ENCODE measurements at places on chromosomes 3 and 15. TPM values are rescaled to one million over a fixed set of nuclear protein-coding genes. Genes with fewer than 3 reads are reported as not detected.

Gene SIDT1
- total RNA-seq = 0.20 TPM

Gene VWA5B2
- total RNA-seq = 0.03 TPM

Gene IL5RA
- total RNA-seq = not detected

Gene COL7A1
- total RNA-seq = 40.7 TPM

Gene NEK10
- 16.2 TPM for total RNA-seq

Gene MOBP
- not detected for total RNA-seq

Gene FGF12
- total RNA-seq = 0.07 TPM

Gene PLA2G4D
- not detected for total RNA-seq

Gene SLC9A9
- total RNA-seq = 6.6 TPM

Gene ZNF80
- total RNA-seq = not detected

Gene CLEC3B
- 29.6 TPM for total RNA-seq

Gene GP5
- total RNA-seq = 0.69 TPM

Gene GPR149
- not detected for total RNA-seq

Gene ITIH3
- 2.5 TPM for total RNA-seq

Gene SH2D7
- total RNA-seq = not detected

Gene DAZL
- total RNA-seq = not detected

Gene ADAMTS9
- 3.7 TPM for total RNA-seq

Gene CNTN3
- total RNA-seq = 7.0 TPM

Gene CCDC54
- total RNA-seq = not detected

Gene USF3
- 10.2 TPM for total RNA-seq

Gene PP2D1
- total RNA-seq = not detected

Gene CHMP2B
- total RNA-seq = 20.6 TPM

Gene HRG
- not detected for total RNA-seq
